ENCODE measurements at places on chromosomes 1 and 21.

DNA sequence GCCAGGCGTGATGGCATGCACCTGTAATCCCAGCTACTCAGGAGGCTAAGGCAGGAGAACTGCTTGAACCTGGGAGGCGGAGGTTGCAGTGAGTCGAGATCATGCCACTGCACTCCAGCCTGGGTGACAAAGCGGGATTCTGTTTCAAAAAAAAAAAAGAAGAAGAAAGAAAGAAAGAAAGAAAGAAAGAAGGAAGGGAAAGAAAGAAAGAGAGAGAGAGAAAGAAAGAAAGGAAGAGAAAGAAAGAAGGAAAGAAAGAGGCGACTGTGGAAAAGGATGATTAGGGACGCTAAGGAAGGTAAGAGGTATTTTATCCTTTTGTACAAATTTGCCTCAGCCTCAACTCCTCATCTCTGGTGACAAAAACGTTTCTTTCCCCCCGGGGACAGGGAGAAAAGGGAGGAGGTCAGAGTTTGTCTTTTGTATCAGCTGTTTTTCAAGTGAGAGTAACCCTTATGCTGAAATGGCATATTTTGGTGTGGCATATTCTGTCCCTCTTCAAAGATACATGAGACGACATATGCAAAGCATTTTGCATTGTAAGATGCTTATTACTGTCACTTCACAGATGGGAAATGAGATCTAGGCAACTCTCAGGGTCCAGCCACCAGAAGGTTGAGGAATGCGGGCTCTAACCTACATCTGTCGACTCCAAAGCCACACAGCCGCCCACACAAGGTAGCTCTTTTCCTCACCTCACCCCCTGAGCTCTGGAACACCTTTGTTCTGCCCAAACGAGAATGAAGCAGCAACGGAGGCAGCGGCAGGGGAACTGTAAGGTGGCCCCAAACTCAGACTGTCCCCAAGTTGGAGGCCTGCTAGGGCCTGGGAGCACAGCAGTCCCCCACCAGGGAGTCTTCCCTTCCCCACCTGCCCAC lies 38.0 kb downstream of the NUAK2 start:
- peak; percentile 17 for DNase-seq

DNA sequence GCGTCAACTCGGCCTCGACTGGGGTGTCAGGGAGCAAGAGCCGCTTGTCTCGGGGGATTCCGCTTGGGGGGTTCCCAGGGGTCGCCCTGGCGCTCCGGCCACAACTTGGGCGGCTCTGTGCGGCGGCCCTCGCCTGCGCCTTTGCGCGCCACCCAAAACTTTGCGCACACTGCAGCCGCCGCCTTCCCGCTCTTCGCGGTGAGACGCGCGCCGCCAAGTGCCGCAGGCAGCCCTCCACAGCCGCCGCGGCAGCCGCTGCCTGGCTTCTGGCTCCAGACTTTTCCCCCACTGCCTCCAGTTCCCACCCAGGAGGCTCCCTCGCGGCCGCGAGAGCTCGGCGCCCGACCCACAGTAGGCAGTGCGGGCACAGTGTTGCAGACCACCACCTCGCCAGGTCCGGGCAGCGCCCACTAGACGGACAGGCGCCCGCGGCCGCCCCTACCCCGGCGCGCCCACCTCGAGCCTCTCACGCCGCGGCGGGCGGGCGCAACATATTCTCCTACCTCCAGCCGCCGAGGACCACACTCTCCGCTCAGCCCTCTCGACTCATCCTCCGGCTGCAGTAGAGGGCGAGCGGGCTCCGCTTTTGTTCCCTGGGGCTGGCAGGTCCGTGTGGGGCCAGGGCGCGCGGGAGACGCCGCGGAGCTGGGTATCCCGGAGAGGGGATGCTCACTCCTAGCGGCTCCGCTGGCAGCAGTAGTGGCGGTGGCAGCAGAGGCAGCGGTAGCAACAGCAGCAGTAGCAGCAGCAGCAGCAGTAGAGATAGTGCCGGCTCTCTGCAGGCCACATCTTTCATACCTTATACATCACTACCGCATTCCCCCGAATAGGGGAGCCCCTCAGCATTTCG lies 296.6 kb downstream of the OMA1 start:
- peak; percentile 18 for DNase-seq

DNA sequence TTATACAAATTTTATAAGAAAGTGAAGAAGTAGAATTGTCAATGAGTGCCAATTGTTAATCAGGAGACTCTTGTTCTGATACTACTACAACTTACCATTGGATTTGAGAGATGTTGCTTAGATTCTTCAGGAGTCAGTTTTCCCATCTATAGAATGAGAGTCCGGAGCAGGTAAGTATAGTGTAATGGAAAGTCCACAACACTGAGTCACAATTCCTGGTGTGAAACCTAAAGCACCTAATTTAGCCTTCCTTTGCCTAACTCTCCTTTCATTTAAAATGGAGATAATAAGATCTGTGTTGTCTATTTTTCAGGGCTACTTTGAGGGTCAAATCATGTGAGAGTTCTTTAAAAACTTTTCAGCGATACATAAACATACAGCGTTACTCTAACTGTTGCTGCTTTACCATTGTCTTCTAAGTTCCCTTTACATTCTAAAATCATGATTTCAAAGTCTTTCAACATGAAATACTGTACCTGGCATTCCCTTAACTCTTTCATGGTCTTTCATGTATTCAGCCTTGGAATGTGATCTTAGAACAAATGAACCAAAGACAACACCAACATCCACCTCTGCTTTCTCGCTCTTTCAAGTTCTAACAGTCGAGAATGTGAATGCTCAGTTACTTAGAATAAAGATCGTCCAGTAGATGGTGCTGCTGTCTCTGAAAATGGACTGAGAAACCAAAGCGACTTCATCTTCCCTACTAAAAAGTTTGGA lies 90.9 kb downstream of the SLC30A10 start:
- peak; percentile 27 for DNase-seq

GRCh38 chr1:62198069-62198780 lies 3.6 kb downstream of the L1TD1 start:
- DNase-seq, result no peak

GRCh38 chr1:153251988-153252387 lies 7.5 kb upstream of the LORICRIN start:
- no peak for DNase-seq

DNA sequence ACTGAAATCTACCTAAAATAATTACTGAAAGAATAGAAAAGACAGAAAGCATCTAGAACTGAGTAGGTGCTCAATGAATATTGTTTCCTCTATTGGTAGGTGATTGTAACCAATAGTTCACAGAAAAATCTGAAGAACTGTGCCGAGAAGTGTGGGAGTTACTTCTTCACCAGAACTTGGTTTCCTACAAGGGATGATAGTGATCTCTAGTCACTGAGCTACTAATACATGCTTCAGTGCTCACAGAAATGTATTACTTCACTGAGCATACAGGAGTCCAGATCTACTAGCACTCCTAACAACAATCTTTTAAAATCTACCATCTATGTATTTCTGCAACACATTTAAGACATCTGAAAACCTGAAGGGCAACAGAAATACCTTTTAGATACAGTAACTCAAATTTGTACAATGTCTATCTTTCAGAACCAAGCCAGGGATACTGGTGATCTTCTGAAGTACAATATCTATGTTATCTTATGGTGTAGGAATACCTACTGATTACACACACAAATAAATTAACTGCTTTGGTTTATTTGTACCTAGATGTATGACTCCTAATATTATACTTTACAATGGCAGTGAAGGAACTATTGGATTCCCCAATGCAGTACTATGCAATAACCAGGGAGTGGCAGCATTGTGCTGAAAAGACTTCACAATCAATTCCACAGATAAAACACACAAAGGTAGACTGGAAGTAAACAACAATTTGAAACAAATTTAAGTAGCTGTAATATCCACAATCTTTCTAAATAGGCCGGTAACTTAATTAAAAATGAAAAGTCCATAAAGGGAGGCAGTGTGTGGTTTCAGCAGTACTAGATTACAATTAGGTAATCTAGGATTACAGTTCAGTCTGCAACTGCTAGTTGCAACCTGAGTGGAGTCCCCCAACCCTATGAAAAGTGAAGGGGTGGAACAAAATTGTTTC lies 243.0 kb downstream of the SLC45A1 start:
- DNase-seq, result peak; percentile 52

- no peak for DNase-seq
Measured at GRCh38 chr1:116769561-116769977, 15.3 kb downstream of the CD2 start.

DNA sequence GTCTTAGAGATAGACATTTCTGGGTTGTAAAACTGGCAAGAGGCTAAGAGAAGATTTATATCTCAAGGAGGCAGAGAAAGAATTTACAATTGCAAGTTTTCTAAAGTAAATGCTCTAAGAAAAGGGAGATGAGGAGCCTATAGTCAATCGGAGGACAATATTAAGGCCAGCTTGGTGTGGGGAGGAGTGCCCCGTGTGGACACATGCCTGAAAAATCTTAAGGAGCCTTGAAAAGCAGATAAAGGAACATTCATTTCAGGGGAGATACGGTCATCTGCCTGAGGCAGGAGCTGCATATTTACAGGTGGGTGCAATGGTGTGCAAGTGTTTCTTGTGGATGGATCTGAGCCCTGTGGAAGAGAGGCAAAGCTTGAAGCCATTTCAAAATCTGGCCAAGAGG lies 25.6 kb downstream of the FCRL2 start:
- DNase-seq, result no peak

DNA sequence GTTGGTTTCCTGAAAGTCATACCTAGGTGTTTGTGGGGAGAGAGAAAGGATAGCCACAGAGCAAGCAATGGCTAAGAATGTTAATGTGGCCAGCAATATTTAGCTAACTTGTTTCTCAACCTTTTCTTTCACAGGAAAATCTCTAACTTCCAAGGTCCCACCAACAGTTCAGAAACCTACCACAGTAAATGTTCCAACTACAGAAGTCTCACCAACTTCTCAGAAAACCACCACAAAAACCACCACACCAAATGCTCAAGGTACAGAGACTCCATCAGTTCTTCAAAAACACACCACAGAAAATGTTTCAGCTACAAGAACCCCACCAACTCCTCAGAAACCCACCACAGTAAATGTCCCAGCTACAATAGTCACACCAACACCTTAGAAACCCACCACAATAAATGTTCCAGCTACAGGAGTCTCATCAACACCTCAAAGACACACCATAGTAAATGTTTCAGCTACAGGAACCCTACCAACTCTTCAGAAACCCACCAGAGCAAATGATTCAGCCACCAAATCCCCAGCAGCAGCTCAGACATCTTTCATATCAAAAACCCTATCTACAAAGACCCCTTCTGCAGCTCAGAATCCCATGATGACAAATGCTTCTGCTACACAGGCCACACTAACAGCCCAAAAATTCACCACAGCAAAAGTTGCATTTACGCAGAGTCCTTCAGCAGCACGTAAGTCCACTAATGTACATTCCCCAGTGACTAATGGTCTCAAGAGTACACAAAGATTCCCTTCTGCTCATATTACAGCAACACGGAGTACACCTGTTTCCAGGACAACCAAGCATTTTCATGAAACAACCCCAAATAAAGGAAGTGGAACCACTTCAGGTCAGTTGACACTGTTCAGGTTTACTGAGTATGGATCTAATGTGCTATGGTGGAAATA lies 15.3 kb downstream of the CD55 start:
- DNase-seq, result peak; percentile 70

- no peak for DNase-seq
Measured at GRCh38 chr1:203644661-203645510, 18.3 kb downstream of the ATP2B4 start.

All from germinal center (tissue), 1 donor.